Kidney (tissue), 22 donors: ENCODE measurements at places on chromosomes 6 and 20. TPM values are rescaled to one million over a fixed set of nuclear protein-coding genes. Genes with fewer than 3 reads are reported as not detected.

Gene ULBP3
- total RNA-seq, result 5.0 TPM

DNA sequence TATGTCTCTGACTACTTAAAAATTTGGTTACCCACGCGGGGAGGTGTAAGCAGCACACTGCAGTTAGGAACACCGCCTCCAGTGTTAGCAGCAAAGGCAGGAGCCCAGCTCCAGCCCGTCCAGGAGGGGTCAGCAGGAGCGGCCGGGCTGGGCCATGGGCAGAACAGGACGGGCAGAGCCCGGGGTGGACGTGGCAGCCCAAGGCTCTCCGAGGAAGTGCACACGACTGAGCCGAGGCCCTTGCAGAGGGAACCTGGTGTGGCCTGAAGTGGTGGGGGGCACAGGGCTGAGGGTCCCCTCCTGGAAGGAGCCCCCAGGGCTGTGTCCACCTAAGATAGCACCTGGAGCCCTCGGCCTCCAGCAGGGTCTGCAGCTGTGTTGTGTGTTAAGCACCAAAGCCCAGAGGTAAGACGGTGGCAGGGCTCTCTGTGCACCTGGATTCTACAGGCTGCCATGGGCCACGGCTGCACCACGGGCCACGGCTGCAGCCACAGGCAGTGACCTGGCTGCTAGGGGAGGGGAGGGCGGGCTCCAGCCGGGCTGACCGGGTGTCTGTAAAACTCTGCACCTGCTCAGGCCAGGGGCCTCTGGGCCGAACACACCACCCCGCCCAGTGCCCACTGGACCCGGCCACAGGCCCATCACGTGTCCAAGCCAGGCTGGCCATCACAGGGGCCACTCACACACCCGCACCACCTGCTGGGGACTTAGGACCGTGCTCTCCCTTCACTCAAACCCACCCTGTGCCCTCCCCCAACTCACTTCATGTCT, 6.6 kb downstream of the SLC2A4RG start:
- H3K4me1 ChIP-seq, result peaks cover 10% of the 10 kb centered on the region
- no peak for DNase-seq
- no peaks in the 10 kb centered on the region for H3K27me3 ChIP-seq
- H3K27ac ChIP-seq, result no peak overlapping the region
- H3K36me3 ChIP-seq, result peaks cover 2% of the 10 kb centered on the region

DNA sequence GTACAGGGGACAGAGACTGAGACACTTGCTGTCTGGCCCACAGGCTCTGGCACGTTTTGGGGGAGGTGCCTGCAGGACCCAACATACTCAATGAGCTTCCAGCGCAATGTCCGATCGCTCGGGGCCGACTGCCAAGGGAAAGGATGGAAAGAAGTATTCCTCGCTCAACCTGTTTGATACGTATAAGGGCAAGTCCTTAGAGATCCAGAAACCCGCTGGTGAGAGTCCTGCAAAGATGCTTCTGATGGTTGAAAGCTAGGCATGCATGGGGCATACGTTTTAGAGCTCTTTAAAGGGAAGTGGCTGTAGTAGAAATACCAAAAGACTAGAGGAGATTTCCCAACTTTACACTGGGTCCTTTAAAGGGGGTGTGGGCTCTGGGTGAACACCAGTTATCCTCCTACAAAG, 2.2 kb downstream of the PRRC2A start:
- H3K36me3 ChIP-seq, result peaks cover 36% of the 10 kb centered on the region
- DNase-seq, result no peak
- H3K27me3 ChIP-seq, result no peaks in the 10 kb centered on the region
- no peak overlapping the region for H3K27ac ChIP-seq
- H3K4me1 ChIP-seq, result peaks cover 13% of the 10 kb centered on the region

Gene ULBP1
- 0.72 TPM for total RNA-seq

DNA sequence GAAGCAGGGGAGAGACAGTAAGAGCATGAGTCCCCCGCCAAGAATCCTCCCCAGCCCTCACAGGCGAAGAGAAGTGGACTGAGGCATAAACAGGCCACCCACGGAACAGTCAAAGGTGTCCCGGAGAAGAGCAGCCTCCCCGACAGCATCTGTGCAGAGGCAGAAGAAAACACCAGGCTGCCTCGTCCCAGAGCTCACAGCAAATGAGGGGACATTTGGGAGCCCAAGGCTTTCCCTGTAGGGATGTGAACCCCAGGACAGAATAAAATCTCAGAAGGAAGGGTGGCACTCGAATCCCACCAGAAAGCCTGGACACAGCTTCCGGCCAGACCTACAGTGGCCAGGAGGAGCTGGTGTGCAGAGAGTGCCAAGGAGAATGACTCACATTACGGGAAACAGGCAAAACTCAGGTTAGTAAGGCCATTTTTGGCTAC, 90.4 kb downstream of the DLL1 start:
- no peaks in the 10 kb centered on the region for H3K36me3 ChIP-seq
- no peak overlapping the region for H3K4me3 ChIP-seq
- H3K27me3 ChIP-seq, result no peaks in the 10 kb centered on the region
- DNase-seq, result no peak
- no peak overlapping the region for H3K27ac ChIP-seq

Gene LINC00237
- total RNA-seq, result not detected
